CD4-positive, alpha-beta T cell (primary cell): ENCODE measurements at places on chromosomes 1 and 21.

DNA sequence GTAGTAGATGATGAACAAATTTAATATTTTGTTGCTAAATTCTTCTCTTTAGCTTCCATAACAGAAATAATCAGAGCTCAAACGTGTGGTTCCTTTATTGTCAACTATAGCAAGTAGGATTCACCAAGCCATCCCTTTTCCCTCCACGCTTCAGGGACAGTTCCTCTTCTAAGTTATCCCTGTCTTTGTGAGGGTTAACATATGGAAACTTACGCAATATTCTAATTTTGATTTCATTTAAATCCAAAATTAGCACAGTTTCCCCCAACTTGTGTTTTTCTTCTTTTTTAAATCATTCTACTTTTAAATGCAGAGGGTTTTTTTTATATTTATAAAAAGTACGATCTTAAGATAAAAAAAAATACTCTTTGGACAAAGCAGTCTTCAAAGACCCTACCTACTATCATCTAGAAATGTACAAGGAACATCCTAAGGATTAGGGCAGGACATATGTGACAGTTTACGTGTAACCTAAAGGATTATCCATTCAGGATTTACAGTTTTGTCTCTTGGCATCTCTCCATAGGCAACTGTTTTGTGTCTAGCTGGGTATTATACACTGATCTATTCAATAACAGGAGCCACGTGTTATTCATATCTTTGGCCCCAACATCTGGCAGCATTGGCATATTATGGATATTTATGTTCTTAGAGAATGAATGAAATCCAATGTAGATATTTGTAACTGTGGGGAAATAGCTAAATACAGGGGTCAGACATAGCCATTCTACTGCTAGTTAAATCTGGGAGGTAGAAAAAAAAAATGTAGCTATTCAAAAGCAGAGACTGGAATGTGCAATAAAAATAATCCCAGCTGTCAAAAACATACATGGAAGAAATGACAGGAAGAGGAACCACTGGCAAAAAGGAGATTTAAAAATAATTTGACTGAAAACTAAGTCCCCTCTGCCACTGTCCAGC is 272.9 kb downstream of the NEGR1 start:
- no peak for DNase-seq

DNA sequence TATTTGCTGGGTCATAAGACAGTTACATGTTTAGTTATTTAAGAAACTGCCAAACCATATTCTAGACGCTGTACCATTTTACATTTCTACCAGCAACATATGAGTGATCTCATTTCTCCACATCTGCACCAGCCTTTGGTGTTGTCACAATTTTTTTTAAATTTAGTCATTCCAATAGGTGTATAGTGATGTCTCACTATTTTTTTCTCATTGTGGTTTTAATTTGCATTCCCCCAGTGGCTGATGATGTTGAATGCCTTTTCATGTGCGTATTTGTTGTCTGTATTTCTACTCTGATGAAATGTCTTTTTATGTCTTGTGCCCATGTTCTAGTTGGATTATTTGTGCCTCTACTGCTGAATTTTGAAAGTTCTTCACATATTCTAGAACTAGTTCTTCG is 38.4 kb downstream of the NFASC start:
- no peak for DNase-seq

GRCh38 chr1:116284819-116285390 is 88.1 kb upstream of the ATP1A1 start:
- no peak for DNase-seq

DNA sequence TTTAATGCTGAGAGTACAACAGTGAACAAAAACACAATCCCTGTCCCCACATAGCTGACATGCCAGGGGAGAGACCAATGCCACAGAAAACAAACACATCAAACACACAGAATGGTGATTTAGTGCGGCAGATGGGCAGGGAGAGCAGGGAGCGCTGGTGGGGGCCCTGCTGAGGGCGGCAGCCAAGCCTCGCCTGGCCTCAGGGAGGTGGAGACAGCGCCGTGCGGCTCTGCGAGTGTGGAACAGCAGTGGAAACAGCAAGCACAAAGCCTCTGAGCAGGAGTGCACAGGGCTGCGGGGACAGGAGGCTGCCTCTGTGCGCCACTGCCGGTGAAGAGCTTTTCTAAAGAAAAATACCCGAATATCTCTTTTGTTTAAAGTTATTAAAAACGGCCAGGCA is 17.0 kb downstream of the MCM3AP start:
- no peak for DNase-seq

DNA sequence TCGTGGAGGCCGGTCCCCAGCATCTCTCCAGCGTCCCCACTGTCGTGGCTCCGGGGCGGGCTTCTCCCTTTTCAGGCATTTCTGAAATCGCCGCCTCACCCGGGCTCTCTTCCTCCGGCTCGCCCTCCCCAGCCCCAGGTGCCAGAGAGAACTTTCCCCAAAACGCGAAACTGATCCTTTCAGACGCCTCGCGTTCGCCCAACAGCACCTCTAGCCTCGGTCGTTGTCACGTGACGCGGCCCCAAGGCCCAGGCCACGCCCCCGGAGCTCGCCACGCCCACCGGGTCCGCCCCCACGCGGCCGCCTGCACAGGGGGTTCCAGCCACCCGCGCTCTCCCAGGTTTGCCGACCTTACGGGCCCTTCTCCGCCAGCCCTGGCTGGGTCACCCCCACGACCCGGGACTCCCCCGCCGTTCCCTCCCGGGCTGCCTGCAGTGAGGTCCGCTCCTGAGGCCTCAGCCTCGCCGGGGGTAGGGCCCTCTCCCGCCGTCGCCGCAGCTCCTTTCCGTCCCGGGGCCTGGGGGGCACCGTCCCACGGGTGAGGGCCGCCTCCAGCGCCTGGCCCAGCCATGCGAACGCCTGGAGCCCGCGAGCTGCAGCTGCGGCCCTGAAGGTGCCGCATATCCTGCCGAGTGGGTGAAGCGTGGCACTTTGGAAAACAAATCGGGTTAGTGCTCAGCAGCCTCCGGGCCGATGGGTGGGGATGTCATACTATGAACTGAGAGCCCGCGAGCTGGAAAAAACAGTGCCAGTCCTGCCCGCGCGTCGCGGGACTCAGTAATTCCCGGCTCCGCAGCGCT is 21.0 kb downstream of the H3-3A start:
- peak; percentile 83 for DNase-seq

DNA sequence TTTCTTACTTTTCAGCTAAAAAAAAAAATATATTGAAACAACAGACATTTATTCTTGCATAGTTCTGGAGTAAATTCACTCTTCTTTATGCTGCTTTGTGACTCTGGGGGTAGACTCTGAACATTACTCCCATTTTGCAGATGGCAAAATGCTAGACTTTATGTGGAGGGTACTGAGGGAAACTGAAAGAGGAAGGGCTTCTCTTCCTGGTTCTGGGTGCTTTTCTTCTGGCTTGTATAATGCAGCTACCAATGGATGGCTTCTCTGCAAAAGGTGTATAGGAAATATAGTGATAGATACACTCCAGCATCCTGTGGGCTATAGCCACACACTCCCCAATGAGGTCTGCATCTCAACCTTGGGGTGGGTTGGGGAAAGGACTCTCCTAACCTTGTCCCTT is 19.7 kb upstream of the ZBTB40 start:
- no peak for DNase-seq

GRCh38 chr21:45615145-45615711 is 28.3 kb upstream of the PCBP3 start:
- peak; percentile 94 for DNase-seq

- DNase-seq: no peak
Measured at GRCh38 chr1:24343412-24344089, 24.4 kb downstream of the GRHL3 start.

DNA sequence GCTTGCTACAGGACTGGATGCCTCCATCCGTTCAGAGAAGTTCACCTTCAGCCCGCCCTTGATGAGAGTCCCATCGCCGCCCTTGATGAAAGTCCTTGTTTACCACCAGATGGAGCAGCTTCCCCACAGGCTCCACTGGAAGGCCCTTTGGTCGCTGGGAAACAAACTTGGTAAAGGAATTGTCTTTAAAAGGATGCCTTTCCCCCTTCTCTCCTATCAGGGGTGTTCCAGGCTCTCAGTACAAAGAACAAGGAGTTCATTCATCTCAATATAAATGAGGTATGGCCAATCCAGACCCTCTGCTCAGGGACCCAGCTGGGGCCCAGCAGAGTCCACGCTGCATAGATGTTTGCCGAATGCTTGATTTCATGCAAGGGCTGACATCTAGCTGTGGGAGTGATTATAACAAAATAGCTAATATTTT is 50.8 kb downstream of the CAPN9 start:
- DNase-seq: peak; percentile 6

GRCh38 chr21:29022166-29022565 is 2.3 kb upstream of the USP16 start:
- DNase-seq: no peak

GRCh38 chr1:210662291-210663050 is 333.8 kb downstream of the HHAT start:
- no peak for DNase-seq

DNA sequence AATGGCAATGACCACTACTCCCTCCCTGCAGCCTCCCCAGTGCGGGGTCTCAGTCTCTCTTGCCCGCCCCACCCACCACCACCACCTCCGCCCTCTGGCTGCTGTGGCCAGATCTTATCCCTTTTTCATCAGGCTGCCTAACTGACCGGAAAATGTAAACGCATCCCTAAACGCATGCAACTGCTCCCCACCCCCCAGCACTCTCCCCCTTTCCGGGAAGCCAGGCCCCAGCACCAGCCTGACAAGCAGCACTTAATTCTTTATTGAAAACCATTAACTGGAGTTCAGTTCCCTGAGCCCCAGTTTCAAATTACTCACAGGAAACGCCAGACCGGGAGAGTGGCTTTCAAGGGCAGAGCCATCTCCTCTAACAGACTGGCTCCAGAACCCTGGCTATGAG is 147.7 kb downstream of the DMRTA2 start:
- no peak for DNase-seq

DNA sequence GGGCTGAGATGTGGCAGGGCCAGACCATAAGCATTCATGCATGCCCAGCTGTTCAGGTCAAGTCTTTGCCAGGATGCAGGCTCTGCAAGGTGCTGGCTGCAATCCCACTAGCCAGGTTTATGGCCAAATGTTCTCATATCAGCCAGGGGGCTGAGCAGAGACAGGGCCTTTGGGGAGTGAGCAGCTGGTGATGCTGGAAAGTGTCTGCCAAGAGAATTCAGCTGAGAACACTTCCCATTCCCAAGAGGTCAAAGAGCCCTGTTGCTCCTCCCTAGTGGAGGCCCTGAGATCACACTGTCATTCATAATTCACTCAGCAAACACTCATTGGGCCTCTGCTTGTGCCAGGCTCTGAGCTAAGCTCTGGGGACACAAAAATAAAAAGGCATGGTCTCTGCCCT is 150.3 kb downstream of the DMRTA2 start:
- no peak for DNase-seq

DNA sequence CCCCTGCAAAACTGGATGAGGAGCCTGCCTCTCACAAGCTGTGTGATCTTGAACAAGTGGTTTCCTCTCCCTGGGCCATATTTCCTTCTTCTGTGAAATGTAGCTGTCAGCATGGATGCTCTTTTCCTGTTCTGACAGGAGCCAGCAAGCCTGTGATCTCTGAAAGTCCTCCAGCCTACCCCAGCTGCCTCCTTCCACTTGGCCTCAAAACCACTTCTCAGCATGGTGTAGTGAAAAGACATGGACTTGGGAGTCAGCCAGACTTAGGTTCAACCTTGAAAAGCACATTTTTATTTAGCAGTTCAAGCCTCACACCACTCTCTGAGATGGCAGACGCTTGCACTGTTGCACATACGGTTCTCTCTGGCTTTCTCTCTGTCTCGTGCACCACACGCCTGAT is 292.9 kb upstream of the DUSP10 start:
- DNase-seq: no peak

DNA sequence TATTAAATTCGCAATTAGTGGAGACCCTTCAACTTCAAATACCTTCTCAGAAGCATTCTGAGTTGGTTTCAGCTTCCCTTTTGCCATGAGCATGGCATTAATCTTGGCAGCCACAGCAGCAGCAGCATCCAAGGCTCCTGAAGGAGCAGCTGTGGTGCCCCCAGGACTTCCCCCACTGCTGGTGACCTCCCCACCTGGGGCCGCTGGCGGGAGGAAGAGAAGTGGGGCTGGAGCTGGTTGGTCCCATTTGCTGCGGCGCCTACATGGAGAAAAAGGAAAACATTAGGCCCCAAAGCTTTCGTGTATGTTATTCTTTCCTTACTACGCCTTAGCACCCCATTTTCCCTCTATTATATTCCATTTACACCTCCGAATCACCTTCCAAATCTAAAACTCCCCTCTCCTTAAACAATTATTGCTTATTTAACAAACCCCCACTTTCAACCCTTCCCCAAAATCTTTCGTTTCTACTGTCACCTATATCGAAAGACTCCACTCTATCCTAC is 569 bp downstream of the KHDC4 start:
- no peak for DNase-seq

DNA sequence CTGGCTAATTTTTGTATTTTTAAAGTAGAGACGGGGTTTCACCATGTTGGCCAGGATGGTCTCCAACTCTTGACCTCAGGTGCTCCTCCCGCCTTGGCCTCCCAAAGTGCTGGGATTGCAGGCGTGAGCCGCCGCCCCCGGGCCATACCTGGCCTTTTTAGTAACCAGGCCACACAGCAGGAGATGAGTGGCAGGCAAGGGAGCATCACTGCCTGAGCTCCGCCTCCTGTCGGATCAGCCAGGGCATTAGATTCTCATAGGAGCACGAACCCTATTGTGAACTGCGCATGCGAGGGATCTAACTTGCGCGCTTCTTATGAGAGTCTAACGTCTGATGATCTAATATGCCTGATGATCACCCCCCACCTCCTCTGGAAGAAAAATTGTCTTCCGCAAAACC is 308.7 kb upstream of the PRMT6 start:
- no peak for DNase-seq

GRCh38 chr1:58921751-58922150 is 137.9 kb upstream of the JUN start:
- DNase-seq: no peak

GRCh38 chr1:47576758-47577115 is 138.9 kb downstream of the FOXD2 start:
- no peak for DNase-seq

GRCh38 chr1:168031627-168032026 is 94.8 kb upstream of the MPC2 start:
- no peak for DNase-seq

- DNase-seq: no peak
Measured at GRCh38 chr1:221878134-221878533, 136.2 kb upstream of the DUSP10 start.

- DNase-seq: peak; percentile 20
Measured at GRCh38 chr1:38173157-38173831, 126.7 kb upstream of the POU3F1 start.

- DNase-seq: no peak
Measured at GRCh38 chr1:103125219-103125618, 16.9 kb upstream of the COL11A1 start.

GRCh38 chr1:220339581-220339980 is 67.3 kb upstream of the RAB3GAP2 start:
- no peak for DNase-seq

DNA sequence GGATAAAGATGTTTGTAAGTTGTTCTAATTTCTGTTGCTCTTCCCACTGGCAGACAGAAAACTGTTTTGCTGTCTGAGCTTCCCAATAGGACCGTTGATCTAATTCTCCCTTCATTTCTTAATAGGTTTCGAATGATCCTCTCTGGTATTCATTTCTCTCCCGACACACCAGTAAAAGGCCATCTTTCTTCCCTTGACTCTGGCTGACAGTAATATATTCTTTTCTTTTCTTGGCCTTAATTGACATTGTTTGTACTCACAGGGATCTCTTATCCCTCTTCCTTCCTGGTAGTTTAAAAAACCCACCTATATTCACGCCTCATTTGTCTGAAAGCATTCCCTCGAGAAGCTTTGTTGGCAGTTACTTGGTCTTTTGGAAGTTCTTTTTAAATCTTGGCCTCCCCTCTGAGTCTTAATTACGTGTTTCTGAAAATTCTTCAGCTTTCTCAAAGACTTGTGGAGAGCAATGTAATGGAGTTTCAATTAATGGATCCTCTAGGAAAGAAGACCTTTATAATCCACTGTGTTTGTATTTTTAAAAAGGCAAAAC is 40.3 kb downstream of the MAP10 start:
- DNase-seq: no peak
